SW 1271 (cell line): ENCODE measurements at places on chromosomes 2 and 18.

GRCh38 chr2:233929352-233930022 is 12.3 kb downstream of the TRPM8 start:
- DNase-seq, result no peak

DNA sequence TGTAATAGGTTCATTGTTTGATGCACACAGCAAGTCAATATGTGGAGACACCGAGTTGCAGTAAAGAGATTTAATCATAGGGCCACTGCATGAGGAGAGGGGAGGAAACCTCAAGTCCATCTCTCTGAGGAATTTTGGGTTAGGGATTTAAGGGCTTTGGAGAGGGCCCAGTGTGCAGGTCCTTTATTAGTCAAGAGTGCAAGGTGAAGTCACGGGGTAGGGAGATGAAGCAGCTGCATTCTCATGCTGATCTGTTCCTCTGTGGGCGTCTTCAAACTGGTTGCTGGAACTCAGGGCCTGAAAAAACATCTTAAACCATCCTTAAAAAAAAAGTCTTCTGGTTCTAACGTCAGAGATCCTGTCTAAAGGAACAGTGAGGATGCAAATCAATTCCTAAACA is 131.6 kb downstream of the NXPH2 start:
- DNase-seq, result no peak

GRCh38 chr2:225737556-225737955 is 338.0 kb downstream of the NYAP2 start:
- DNase-seq, result no peak

- no peak for DNase-seq
Observed at GRCh38 chr2:218290316-218291261, 1.7 kb downstream of the TMBIM1 start.

DNA sequence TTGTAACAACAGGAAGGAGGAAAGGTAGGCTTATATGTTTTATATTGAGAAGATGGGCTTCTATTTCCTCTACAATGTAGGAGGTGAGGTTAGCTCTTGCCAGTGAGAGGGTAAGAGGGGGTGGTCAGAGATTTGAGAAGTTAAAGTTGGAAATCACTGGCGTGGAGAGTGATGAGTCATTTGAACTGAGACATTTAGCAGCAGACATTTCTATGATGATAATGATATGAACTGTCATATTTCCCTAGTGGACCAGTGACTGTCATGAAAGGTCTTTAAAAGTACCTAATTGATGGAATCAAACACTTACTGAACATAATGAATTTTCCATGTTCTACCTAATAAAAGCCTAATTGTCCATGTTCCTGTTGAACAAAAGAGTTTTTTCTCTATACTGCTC is 126.1 kb downstream of the FAM161A start:
- DNase-seq, result no peak

DNA sequence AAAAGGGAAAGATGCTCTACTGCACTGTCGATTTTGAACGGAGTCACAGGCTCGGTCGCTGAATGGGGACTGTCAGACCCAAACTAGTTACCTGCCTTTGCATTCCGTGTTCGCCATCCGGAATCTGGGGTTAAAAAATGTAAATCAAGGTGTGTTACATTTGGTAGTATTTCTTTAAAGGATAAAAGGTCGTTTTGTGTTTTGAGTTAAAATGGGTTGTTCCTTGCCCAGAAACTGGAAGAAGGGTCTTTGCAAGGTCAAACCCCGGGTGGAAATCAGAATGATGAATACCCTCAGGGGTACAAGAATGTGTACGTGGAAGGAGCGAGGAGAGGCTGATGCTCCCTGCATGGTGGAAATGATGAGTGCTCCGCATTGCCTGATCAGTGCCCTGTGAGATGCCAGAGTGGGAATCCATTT is 1.0 kb downstream of the VSNL1 start:
- DNase-seq, result no peak

DNA sequence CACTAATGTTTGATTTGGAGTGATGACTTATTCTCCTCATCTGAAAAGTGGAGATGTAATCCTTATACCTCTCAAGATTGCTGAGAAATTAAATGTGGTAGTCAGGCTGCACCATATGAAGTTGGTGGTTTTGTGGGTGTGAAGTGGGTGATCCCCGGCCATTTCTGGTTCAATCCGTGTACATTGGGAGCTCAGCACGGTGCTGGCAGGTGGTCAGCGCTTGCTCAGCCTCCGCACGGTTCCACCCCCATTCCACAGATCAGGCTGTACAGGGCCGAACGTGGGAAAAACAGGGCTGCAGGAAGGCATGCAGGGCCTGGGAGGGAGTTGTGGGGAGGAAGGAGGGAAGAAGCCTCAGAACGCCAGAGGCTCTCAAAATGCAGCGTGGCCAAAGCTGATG is 198.3 kb downstream of the INO80D start:
- DNase-seq, result no peak

DNA sequence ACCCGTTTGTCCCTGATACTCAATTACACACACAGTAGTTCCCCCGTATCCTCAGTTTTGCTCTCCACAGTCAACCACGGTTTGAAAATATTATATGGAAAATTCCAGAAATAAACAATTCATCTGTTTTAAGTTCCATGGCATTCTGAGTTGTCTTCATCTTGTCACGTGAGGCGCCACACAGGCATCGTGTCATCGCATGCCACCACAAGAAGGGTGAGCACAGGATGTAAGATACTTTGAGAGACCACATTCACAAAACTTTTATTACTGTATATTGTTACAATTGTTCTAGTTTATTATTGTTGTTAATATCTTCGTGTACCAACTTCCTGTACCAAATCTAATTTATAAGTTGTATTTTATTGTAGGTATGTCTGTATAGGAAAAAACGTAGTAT is 17.7 kb downstream of the ADNP2 start:
- no peak for DNase-seq

- no peak for DNase-seq
Observed at GRCh38 chr2:66667301-66667700, 232.4 kb downstream of the MEIS1 start.

GRCh38 chr18:77990901-77991300 is 741.3 kb downstream of the GALR1 start:
- no peak for DNase-seq

- no peak for DNase-seq
Observed at GRCh38 chr2:174634130-174635014, 36.8 kb upstream of the WIPF1 start.

- no peak for DNase-seq
Observed at GRCh38 chr18:11906926-11907874, 917 bp downstream of the MPPE1 start.

- no peak for DNase-seq
Observed at GRCh38 chr18:10215446-10215845, 239.0 kb upstream of the APCDD1 start.

GRCh38 chr2:5696404-5696944 is 4.3 kb downstream of the SOX11 start:
- DNase-seq, result no peak

DNA sequence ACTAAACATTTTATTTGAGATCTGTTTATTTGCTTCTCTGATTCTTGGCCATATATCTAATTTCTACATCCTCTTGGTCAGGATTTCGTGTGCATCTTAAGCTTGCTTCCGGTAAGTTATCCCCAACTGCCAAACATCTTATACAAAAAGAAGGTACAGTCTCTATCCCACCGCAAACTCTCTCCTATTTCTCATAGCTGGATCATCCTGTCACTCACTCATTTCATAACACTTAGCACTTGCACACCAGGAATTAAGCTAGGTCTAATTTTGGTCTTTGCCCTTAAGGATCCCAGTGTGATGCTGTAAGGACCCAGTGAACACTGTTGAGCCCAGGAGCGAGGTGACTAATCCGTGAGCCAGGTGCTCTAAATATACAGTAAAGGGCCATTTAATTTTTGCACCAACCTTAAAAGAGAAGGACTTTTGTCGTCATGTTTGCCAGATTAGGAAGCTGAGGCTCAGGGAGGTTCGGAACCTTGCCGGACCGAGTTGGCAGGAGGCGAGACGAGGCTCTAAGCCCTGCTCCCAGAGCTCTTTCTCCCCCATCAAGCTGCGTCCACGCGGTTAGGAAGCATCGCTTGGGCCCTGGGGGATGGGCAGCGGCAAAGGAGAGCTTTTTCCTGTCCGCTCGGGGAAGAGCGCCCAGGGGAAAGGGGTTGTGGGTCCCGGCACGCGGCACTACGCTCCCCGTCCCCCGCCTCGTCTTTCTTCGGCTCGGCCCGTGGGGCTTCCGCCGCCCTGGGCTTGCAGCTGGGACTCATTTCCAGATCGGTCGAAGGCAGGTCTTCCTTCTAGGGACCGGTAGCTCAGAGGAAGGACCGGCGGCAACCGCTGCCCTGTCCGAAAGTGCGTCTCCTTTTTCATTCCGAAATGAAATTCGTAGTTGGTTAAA is 4.1 kb upstream of the ITPRIPL1 start:
- DNase-seq, result peak; percentile 69

DNA sequence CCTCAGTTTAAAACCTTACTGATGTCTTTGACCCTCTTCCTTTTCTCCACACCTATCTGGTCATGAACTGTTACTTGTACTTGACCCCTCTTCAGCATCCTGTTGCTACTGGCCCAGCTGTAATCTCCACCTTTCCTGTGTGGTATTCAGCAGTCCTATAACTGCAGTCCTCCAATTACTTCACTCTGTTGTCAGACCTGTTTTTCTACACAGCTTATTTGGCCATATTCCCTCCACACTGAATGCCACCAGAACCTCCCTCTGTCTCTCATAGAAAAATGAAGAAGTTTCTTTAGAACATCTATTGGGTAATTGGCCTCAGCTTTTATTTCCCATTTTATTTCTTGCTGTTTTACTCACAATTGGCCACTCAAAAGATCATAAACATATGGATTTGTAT is 155.4 kb downstream of the ASXL3 start:
- DNase-seq, result no peak

DNA sequence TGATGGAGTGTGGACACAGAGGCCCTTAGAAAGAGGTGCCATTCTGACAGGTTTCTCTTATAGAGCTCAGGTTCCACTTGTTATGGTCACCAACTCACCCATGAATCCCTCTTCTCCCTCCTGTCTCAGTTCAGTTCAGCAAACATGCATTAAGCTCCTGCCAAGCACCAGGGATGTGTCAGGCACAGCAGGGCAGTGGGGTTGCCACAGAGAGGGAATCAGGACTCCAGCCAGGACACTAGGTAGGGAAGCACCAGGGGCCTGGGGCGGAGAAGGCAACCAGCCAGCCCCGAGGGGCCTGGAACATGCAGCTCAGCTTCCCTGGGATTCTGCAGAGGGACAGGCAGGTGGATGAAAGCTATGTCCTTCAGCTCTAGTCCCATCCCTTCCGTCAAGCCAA is 44.6 kb downstream of the TOGARAM2 start:
- no peak for DNase-seq

- no peak for DNase-seq
Observed at GRCh38 chr2:236171680-236172254, 3.6 kb upstream of the GBX2 start.

- no peak for DNase-seq
Observed at GRCh38 chr2:176158186-176158591, 1.1 kb downstream of the HOXD3 start.

GRCh38 chr2:160516547-160517365 is 23.1 kb upstream of the RBMS1 start:
- no peak for DNase-seq

GRCh38 chr2:108907822-108908712 is 81.0 kb downstream of the EDAR start:
- DNase-seq, result no peak

- DNase-seq, result no peak
Observed at GRCh38 chr2:25419678-25420242, 78.0 kb upstream of the DNMT3A start.

GRCh38 chr18:65762556-65762955 is 11.7 kb downstream of the CDH7 start:
- DNase-seq, result no peak

- no peak for DNase-seq
Observed at GRCh38 chr2:42353792-42354429, 7.1 kb downstream of the COX7A2L start.

DNA sequence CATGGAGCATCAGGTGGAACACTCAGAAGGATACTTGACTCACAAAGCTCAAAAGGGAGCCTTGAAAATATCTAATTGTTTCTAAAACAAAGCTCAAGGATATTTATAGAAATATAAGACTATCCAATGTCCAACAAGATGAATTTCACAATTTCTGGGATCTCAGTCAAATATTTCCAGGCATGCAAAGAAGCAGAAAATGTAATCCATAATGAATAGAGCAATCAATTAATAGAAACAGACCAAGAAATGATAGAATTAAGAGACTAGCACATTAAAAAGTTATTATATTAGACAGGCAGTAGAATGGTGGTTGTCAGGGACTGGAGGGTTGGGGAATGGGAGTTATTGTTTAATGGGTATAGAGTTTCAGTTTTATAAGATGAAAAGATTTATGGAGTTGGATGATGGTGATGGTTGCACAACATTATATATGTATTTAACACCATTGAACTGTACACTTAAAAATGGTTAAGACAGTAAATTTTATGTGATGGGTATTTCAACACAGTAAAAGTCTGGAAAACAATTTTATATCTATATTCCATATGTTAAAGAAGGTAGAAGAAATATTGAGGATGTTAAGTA is 189.9 kb upstream of the PIEZO2 start:
- no peak for DNase-seq

GRCh38 chr2:147122944-147123343 is 721.9 kb upstream of the ACVR2A start:
- DNase-seq, result no peak

GRCh38 chr2:104595576-104595975 is 258.3 kb upstream of the POU3F3 start:
- DNase-seq, result no peak

- DNase-seq, result no peak
Observed at GRCh38 chr2:237065071-237065377, 20.7 kb upstream of the COPS8 start.

GRCh38 chr2:10027660-10028330 is 15.6 kb upstream of the KLF11 start:
- no peak for DNase-seq

- DNase-seq, result no peak
Observed at GRCh38 chr2:65231892-65232477, 4.4 kb downstream of the ACTR2 start.

GRCh38 chr18:12921178-12921577 is 26.6 kb upstream of the SEH1L start:
- DNase-seq, result no peak

GRCh38 chr2:25145803-25146202 is 22.6 kb downstream of the POMC start:
- DNase-seq, result no peak

DNA sequence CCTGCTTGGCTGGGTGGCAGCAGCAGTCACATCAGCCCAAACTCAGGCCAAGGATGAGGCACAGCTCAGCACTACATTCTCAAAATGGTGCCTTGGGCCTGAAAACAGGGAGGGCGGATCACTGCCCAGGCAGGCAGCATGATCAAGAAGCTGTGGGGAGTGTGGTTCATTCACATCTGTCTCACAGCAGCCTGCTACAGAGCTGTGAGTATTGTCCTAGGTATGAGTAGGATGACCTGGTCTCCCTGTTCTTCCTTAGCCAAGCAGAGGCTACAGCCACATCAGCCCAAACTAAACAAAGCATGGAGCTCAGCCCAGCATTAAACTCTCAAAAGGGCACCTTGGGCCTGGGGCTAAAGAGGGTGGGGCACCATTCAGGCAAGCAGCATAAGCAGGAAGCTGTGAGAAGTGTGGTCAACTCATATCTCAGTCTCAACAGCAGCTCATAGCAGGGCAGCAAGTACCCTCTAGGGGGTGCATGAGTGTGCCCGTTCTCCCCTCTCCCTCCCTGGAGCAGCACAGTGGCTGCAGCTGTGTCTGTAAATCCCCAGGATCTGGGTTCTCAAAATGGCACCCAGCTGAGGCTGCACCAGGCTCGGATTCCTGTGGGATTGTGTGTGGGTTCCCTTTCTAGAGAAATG is 139.6 kb downstream of the TRABD2A start:
- DNase-seq, result no peak
